Right atrium auricular region (tissue), 2 donors: ENCODE measurements at places on chromosomes 7 and 10. TPM values are rescaled to one million over a fixed set of nuclear protein-coding genes. Genes with fewer than 3 reads are reported as not detected.

The CHAT gene
- total RNA-seq = not detected

The ODAD2 gene
- total RNA-seq = 0.08 TPM

The ZNF365 gene
- 3.6 TPM for total RNA-seq

The CROT gene
- total RNA-seq = 5.6 TPM

The ZNF804B gene
- total RNA-seq = 0.26 TPM

The LRRC61 gene
- total RNA-seq = 9.7 TPM

The HTR7 gene
- 0.33 TPM for total RNA-seq

The CYP2E1 gene
- total RNA-seq = 0.79 TPM

The CRYGN gene
- total RNA-seq = 0.90 TPM

The GJD4 gene
- total RNA-seq = not detected

The FBXL13 gene
- 1.7 TPM for total RNA-seq

The PLXNA4 gene
- 9.5 TPM for total RNA-seq

The FAM25C gene
- total RNA-seq = not detected

The HOXA9 gene
- total RNA-seq = not detected

The LIPK gene
- total RNA-seq = not detected

- no peaks in the 10 kb centered on the region for H3K4me1 ChIP-seq
- H3K27ac ChIP-seq = no peak overlapping the region
- no peaks in the 10 kb centered on the region for H3K36me3 ChIP-seq
- H3K4me3 ChIP-seq = no peak overlapping the region
- H3K27me3 ChIP-seq = no peaks in the 10 kb centered on the region
- no peak for DNase-seq
Observed at GRCh38 chr10:113576852-113577251, 24.0 kb downstream of the HABP2 start.

DNA sequence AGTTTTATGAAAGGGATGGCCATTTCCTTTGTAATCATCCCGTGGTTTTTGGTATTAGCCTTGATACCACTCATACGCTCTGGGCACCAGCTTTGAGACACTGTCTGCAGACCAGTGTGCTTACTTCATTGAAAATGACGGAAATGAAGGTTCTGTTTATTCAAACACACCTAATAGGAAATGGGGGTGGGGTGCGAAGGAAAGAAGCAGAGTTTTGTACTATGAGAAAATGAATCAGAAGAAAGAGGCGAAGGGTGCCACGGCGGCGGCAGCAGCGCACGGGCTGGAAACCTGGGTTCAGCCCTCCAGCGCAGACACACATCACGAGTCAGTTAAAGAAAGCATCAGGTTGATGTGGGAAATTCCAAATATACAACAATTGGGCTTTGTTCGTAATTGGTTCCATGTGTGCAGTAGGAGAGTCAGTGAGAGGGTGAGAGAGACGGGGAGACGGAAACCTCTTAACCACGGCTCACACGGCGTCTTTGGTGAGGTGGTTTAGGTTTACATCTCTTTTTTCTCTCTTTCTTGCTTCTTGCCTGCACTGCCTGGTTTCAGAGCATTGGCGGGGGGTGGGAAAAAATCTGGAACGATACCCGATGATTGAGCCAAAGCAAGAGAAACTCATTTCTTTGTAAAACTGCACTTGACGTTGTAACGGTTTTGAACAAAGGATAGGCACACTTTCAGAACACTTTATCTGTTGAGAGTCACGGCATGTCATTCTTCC is 321.2 kb downstream of the FRMD4A start:
- H3K4me3 ChIP-seq = peak overlapping the region; percentile 24
- no peak for DNase-seq
- no peaks in the 10 kb centered on the region for H3K36me3 ChIP-seq

GRCh38 chr7:135939261-135939812 is 37.8 kb downstream of the MTPN start:
- H3K4me3 ChIP-seq = no peak overlapping the region
- H3K4me1 ChIP-seq = peaks cover 52% of the 10 kb centered on the region
- no peaks in the 10 kb centered on the region for H3K27me3 ChIP-seq
- H3K27ac ChIP-seq = no peak overlapping the region

DNA sequence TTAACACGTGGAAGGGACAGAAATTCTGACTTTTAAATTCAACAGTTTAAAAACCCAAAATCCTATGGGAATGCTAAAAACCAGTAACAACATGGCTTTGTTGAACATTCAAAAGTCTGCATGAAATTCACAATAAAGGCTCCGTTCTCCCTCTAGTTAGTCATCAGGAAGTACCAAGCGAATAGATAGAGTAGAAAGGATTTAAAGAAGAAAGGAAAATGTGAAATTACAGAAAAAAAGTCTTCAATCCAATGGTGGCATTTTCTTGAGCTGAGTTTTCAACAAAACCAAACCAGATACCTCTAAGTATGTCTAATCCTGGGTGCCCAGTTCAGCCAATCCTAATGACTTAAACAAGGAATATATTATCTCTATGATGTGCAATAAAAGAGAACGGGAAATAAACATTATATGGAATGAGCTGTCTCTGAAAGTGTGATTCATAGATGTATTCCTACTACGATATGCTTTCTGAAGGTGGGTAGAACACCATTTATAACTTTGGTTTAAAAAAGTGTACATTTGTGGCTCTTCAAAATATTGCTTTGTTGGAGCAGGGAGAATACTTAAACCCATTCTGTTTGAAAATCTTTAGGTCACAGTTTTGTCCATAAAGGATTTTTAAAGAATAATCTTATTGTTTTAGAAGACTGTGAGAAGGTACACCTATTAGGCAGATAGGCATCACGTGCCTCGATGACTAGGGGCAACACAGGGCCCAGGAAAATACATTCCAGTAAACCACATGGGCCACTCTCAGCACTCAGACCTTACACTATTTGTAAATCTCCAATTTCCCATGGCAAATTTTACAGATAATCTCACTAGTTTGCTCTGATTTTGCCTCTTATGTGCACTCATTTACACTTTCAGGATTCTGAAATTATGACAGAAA is 87.7 kb downstream of the CUBN start:
- H3K27me3 ChIP-seq = no peaks in the 10 kb centered on the region
- H3K4me1 ChIP-seq = peaks cover 3% of the 10 kb centered on the region
- H3K36me3 ChIP-seq = no peaks in the 10 kb centered on the region
- H3K4me3 ChIP-seq = no peak overlapping the region
- DNase-seq = no peak

- H3K4me3 ChIP-seq = peak overlapping the region; percentile 91
- H3K27ac ChIP-seq = peak overlapping the region; percentile 95
- H3K36me3 ChIP-seq = no peaks in the 10 kb centered on the region
- H3K27me3 ChIP-seq = no peaks in the 10 kb centered on the region
Observed at GRCh38 chr7:39950473-39951225, 593 bp downstream of the CDK13 start.

GRCh38 chr7:122383934-122384333 is 79.4 kb upstream of the FEZF1 start:
- H3K27me3 ChIP-seq = no peaks in the 10 kb centered on the region
- H3K27ac ChIP-seq = no peak overlapping the region
- DNase-seq = no peak
- H3K4me3 ChIP-seq = no peak overlapping the region
- no peaks in the 10 kb centered on the region for H3K36me3 ChIP-seq

DNA sequence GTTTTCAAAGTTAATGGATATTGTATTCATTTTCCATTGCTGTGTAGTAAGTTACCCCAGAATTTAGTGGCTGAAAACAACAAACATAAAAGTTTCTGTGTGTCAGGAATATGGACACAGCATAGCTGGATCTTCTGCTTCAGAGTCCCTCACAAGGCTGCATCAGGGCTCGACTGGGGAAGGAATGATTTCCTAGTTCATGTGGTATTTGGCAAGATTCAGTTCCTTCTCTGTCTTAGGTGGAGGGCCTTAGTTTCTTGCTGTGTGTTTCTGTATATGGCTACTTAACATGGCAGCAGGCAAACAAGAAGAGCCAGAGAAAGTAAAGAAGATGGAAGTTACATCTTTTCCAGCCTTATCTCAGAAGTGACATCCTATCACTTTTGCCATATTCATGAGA is 51.1 kb downstream of the TPST1 start:
- no peaks in the 10 kb centered on the region for H3K4me1 ChIP-seq
- H3K4me3 ChIP-seq = no peak overlapping the region
- H3K27me3 ChIP-seq = no peaks in the 10 kb centered on the region
- H3K27ac ChIP-seq = no peak overlapping the region
- H3K36me3 ChIP-seq = no peaks in the 10 kb centered on the region

- H3K27ac ChIP-seq = no peak overlapping the region
- H3K36me3 ChIP-seq = no peaks in the 10 kb centered on the region
- no peak overlapping the region for H3K4me3 ChIP-seq
- no peaks in the 10 kb centered on the region for H3K27me3 ChIP-seq
Observed at GRCh38 chr10:63467841-63468240, 2.1 kb upstream of the JMJD1C start.

- H3K36me3 ChIP-seq = no peaks in the 10 kb centered on the region
- H3K27ac ChIP-seq = no peak overlapping the region
- H3K4me1 ChIP-seq = no peaks in the 10 kb centered on the region
- no peak for DNase-seq
- H3K27me3 ChIP-seq = no peaks in the 10 kb centered on the region
- no peak overlapping the region for H3K4me3 ChIP-seq
Observed at GRCh38 chr10:13925971-13926780, 339.4 kb downstream of the PRPF18 start.

- no peaks in the 10 kb centered on the region for H3K27me3 ChIP-seq
- no peaks in the 10 kb centered on the region for H3K36me3 ChIP-seq
- no peaks in the 10 kb centered on the region for H3K4me1 ChIP-seq
- no peak overlapping the region for H3K4me3 ChIP-seq
- no peak overlapping the region for H3K27ac ChIP-seq
Observed at GRCh38 chr10:34780818-34781380, 34.2 kb downstream of the PARD3 start.

GRCh38 chr7:16395121-16395520 is 26.2 kb downstream of the CRPPA start:
- no peaks in the 10 kb centered on the region for H3K4me1 ChIP-seq
- no peaks in the 10 kb centered on the region for H3K27me3 ChIP-seq
- no peaks in the 10 kb centered on the region for H3K36me3 ChIP-seq

- H3K4me3 ChIP-seq = no peak overlapping the region
- H3K27ac ChIP-seq = no peak overlapping the region
- no peaks in the 10 kb centered on the region for H3K27me3 ChIP-seq
- H3K4me1 ChIP-seq = no peaks in the 10 kb centered on the region
- DNase-seq = no peak
Observed at GRCh38 chr7:11436773-11437524, 395.0 kb downstream of the THSD7A start.

DNA sequence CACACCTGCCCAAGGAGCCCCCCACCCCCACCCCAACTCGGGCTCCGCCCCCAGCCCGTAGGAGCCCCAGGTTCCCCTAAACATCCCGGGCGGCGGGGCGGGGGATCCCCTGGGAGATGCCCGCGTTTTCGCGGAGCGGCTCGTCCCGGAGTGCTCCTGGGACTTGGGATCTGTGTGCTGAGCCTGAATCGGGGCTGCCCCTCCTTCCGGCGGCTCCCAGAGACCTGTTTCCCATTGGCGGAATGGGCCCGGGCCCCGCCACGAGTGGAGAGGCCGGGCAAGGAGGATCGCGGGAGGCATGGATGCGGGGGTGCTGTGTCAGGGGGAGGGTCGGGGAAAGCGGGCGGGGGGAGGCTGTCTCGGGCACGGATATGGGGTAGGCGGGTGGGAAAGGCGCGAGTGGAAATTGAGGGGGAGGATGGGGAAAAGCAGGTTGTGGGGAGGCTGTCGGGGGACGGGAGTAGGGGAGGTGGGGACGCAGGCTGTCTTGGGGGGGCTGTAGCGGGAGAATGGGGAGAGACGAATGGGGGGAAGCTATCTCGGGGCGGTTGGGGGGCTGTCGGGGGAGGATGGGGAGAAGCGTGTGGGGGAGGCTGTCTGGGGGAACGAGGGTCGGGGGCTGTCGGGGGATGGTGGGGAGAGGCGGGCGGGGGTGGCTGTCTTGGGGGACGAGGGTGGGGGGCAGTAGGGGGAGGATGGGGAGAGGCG is 572 bp upstream of the BHLHA15 start:
- peaks cover 18% of the 10 kb centered on the region for H3K36me3 ChIP-seq
- no peak for DNase-seq
- no peaks in the 10 kb centered on the region for H3K27me3 ChIP-seq
- peaks cover 10% of the 10 kb centered on the region for H3K4me1 ChIP-seq

DNA sequence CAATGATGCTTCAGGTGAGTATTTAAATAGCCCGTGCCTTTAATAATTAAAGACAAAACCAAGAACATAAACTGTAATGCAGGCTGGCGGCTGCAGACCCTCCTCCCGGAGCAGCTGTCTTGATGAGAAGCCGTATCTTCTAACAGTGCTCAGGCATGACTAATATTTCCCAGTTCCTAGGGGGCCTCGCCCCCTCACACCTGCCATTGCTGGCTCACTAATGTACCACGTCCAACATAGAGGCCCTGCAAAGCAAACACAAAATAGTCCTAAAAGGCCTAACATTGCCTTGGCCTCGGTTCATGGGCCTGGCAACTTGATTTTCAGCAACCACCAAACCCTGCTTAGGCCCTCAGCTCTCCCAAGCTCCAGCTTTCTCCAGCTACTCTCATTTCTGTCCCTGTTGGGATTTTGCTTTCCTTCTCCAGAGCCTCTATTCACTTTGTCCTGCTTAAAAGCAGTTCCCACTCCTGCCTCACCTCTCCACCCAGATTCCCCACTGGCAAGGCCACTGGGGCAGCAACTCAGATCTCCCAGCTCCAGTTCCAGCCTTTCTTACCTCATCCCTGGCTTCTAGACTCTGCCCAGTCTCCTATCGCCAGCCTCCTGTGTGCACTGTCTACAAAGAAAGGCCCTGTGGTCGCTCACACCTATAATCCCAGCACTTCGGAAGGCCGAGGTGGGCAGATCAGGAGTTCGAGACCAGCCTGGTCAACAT is 16.2 kb downstream of the SORBS1 start:
- peaks cover 5% of the 10 kb centered on the region for H3K36me3 ChIP-seq
- H3K27ac ChIP-seq = peak overlapping the region; percentile 85
- no peak overlapping the region for H3K4me3 ChIP-seq
- H3K4me1 ChIP-seq = no peaks in the 10 kb centered on the region
- H3K27me3 ChIP-seq = no peaks in the 10 kb centered on the region

DNA sequence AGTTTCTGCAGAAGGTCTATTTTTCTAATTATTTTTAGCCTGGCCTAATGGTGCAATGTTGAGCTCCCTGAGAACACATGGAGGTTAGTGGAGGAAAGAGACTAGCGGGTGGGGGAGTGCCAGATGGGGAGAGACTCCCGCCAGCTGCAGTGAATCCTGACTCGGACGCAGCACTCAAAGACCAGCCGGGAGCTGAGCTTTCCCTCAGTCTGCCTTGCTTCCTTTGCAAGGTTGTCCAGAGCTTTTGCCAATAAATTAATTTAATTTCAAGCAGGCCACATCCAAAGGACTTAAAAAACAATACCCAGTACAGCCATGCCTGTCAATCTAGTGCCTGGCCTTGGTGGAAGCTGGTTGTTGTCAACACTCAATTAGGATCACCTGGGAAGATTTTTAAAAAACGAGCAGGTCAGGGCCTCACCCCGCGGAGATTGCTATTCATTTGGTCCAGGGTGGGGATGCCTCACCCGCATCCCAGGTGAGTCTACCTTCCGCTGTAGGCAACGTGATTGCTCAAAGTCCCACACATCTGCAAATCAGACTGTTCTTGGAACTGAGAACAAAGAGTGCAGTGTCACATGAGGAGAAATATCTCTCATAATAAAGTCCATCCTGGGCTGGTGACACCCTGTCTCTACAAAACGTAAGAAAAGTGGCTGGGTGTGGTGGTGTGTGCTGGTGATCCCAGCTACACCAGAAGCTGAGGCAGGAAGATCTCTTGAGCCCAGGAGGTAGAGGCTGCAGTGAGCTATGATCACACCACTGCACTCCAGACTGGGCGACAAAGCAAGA is 4.0 kb downstream of the CLRN3 start:
- H3K4me1 ChIP-seq = no peaks in the 10 kb centered on the region
- H3K36me3 ChIP-seq = no peaks in the 10 kb centered on the region
- no peaks in the 10 kb centered on the region for H3K27me3 ChIP-seq
